Left ventricle myocardium superior (tissue), 1 donor: ENCODE measurements at places on chromosomes 13 and 19. TPM values are rescaled to one million over a fixed set of nuclear protein-coding genes. Genes with fewer than 3 reads are reported as not detected.

GRCh38 chr19:7000816-7001215, 20.4 kb downstream of the MBD3L2B start:
- DNase-seq, result no peak

The ATP8B3 gene
- 0.89 TPM for total RNA-seq

- no peak for DNase-seq
Measured at GRCh38 chr19:31595521-31595920, 246.3 kb upstream of the TSHZ3 start.

The ZNF560 gene
- total RNA-seq, result not detected

The LRFN3 gene
- total RNA-seq, result 7.5 TPM

DNA sequence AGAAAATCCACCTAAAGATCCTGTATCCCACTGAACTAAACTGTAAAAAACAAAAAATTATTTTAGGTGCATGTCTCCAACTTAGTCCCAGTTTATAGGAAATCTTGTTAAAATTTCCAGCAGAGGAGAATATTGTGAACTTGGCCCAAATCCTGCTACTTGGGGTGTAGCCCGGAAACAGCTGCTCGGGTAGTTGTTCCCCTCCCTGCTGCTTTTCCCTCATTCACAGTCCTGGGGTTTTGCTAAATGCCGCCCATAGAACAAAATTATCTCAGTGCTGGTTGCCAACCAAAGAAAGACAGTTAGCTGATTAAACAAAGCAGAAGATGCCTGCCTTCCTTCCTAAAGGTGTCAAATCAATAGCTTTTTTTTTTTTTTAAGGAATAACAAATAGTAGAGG, 330.5 kb upstream of the KLF12 start:
- peak; percentile 34 for DNase-seq

The CACNA1A gene
- 0.42 TPM for total RNA-seq

The RASIP1 gene
- 13.7 TPM for total RNA-seq

DNA sequence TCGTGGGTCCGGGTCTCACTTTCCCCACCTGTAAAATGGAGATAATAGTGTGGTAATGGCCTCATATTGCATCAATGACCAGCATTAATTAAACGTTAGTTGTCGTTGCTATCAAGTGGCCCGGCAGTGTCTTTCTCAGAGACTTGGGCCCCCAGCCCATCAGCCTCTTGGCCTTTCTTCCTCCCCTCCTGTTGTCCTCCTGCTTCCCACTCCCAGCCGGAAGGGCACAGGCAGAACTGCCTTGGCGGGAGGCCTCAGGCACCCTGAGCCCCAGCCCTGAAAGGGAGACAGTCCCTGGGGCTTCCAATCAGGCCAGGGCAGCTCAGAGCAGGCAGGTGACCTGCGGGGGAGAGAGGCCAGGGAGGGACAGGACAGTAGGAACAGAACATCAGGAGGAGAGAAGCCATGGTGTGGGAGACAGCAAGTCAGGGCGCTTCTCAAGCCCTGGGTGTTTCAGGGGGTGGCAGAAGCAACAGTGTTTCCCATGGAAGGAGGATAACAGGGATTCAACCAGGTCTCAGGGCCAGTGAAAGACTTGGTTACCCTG, 4.6 kb downstream of the MARK4 start:
- no peak for DNase-seq

The ZNF616 gene
- total RNA-seq, result 5.5 TPM

GRCh38 chr13:25574437-25575411, 202.9 kb downstream of the ATP8A2 start:
- peak; percentile 48 for DNase-seq

DNA sequence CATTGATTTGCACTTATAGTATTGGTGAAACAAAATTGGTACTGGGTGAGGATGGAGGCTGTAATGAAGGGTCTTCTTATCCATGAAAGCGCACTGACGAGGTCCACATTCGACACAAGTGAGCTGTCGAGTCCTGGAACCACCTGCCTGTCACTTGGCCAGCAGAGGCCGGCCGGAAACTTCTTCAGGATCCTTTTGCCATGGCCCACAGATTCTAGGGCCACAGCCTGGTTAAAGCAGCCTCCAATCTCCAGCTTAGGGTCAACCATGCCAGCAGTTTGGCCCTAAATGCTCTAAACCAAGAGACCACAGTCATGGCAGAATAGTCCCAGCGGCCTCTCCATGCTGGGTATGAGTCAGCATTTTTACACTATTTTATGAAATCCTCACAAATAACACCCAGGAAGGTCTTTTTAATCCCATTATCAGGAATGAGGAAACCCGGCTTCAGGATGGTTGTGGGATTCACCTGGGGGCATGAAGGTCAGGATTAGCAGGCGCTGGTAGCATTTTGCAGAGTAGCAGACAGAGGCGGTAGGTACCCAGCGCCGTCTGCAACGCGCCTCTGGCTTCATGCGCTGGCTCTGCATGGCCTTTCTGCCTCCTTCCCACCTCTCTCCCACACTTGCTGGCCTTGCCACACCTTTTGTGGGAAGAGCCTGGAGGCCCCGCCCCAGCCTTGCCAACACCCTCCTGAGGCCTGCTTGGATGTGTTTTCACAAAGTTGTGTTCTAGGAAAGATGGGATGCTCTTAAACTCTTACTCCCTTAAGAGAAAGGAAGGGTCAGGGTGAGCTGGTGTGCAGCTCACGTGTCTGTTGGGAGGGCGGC, 15.2 kb downstream of the GAS6 start:
- DNase-seq, result no peak

The ZNF441 gene
- total RNA-seq, result 4.5 TPM

DNA sequence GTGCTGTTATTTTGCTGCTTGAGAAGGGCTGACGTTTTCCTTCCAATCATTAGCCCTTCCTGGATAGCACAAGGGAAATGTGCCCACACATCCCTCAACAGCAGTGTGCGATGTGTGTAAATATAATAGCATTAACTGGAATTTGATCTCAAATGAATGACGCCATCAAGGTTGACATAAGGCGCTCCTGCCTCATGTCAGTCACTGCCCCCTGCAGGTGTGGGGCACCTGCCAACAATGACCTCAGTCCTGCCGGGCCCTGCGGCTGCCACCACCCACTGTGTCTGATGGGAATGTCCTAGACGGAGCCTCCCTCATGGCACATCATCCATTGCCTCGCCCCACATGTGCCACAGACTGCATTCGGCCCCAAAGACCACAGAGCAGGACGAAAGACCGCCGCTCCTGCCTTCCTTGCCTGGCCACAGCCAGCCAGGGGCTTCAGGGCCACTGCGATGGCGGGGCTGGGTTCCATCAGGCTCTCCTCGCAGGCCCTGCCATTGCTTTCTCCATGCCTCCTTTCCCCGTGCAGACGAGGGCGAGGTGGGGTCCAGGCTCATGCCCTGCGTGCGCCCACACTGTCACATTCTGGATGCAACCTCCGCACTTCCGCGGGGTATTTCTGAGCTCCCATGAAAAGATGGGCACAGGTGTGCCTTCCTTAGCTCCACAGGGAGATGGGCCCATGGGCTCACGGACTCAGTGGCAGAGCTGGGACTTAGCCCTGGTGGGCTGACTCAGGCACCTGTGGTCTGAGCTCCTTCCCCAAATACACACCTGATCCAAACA, 146.7 kb downstream of the SOX1 start:
- no peak for DNase-seq

The CEACAM21 gene
- total RNA-seq, result 0.99 TPM

GRCh38 chr19:9939301-9939913, 3.1 kb upstream of the OLFM2 start:
- no peak for DNase-seq

GRCh38 chr19:21202865-21203494, 61.1 kb downstream of the ZNF431 start:
- DNase-seq, result no peak

DNA sequence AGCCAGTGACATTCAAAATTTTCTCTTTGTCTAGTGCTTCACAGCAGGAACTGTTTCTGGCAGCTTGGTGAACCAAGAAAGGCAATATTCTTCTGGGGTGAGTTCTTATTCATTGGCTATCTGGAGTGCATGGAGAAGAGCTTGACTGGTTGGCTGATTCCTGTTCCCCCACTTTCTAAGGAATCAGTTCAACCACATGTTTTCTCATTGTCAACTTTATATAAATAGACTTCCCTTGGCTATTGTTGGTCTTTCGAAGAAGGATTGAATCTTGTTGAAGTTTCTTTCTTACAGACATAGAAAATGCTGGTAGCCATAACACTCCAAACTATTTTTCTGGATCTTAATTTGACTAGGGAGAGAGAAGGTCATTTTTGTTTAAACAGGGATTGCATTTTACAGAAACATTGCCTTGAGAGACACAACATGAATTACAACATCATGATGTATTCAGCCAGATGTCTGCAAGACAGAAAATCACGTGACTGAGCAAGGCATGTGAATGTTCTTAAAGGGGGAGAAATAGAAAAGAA, 85.2 kb downstream of the EDNRB start:
- DNase-seq, result no peak

DNA sequence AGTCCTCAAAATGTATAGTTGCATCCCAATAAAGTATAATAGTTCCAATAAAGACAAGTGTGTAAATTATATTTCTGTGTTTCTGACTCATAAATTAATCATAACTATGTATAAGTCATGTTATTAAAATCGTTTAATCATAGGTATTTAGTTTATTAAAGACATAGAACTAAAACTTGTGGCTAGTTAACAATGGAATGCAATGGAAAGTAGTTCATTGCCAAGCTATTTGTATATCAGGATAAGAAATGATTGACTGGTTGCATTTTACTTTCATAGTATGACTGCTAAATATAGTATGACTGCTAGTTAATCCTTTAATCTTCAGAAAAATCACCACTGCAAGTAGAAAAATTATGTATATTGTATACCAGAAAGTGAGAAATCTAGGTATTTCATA, 16.9 kb downstream of the COG3 start:
- DNase-seq, result no peak

DNA sequence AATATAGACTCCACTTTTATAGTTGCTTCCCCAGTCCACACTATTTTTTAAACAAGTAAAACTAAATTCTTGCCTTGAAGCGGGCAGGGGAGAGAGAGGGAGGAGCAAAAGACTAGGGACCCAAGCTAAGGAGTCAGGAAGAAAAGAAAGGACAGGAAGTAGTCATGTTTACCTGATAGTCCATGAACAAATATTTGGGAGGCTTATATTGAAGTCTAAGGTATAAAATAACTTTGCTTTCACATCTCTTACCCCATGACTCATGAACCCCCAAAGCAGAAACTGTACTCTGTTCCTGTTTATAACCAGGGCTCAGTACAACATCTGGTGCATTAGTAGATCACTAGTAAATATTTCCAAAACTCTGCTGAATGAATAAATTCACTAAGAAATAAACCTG, 67.3 kb downstream of the ZAR1L start:
- no peak for DNase-seq

DNA sequence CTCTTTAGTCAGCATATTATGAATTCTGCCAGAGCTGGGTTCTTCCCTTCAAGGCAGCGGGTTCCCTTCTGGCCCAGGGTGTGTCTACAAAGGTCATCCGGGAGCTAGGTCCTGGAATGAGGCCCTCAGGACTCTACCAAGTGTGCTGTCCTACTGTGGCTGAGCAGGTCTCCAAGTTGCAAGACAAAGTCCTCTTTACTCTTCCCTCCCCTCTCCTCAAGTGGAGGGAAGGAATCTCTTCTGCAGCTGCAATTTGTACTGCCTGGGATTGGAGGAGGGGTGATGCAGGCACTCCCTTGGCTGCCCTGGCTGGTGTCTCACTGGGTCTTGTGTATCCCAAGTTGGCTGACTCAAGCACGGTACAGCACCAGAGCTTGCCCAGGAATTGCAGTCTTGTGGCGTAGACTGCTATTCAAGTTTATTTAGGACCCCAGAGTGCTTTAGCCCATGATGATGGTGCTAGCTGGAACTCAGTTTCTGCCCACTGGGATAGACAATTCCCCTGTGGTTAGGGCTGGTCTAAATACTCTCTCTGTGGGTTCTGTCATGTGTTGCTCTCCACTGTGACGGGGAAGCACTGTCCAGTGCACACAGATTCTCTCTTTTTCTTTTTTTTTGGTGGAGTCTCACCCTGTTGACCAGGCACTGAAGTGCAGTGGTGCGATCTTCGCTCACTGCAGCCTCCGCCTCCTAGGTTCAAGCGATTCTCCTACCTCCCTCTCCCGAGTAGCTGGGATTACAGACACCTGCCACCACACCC, 28.5 kb downstream of the RFC3 start:
- DNase-seq, result no peak

The LMTK3 gene
- total RNA-seq, result 1.4 TPM

DNA sequence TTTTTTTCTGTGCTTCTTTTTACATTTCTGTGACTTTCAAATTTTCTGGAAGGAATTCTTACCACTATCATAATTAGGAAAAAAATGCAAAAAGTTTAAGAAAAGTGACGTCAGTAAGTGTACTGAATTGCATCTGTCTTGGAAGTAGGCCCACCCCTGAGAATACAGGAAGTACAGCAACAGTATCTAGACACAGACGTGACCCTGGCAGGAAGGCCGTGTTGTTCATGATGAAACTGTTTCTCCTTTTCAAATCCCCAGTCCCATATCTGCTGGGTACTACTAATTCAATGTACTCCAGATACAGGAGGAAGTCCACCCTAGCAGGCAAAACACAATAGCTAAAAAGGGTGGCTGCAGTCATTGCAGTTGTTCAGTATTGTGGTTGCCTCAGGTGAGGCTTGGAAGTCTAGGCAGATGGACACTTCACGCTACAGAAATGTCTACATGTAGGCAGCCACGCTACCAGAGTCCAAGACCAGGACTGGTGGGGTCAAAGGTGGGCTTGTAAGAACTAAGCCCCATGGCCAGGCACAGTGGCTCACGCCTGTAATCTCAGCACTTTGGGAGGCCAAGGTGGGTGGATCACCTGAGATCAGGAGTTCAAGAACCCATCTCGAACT, 49.6 kb upstream of the MED4 start:
- DNase-seq, result peak; percentile 52

DNA sequence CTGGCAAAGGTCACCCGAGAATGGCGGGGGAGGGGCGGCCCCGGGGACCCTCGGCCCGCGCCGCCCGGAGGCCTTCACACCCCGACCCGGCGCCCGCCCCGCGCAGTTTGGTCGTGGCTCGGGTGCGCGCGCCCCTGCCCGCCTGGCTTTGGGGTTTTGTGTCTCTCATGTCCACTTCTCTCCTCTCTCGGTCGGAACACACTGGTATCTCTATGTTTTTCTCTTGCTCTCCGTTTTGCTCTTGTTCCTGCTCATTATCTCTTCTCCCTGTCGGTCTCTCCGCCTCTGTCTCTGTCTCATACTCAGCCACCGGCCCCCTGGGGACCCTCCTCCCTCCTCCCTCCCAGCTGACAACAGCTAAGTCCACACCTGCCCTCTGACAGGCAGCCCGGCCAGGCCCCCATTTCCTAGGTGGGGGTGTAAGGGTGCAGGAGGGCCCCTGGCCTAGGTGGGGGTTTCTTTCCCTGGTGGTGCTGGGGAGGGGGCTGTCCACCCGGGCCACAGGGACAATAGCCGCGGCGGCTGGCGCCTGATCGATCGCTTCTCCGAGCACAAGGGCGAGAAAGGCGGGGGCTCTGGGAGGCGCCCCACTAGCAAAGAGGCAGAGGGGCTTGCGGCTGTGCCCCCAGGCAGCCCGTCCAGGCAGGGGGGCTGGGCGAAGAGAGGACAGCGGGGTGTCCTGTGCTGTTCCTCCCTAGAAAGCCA, 2.3 kb downstream of the ONECUT3 start:
- DNase-seq, result no peak

- DNase-seq, result no peak
Measured at GRCh38 chr13:30711837-30712236, 23.5 kb upstream of the ALOX5AP start.

GRCh38 chr19:32607479-32607878, 26.5 kb downstream of the PDCD5 start:
- no peak for DNase-seq

- no peak for DNase-seq
Measured at GRCh38 chr13:53301449-53301848, 272.8 kb downstream of the OLFM4 start.
